ENCODE measurements at places on chromosomes 4 and X.

GRCh38 chrX:28205905-28206304, 224.7 kb upstream of the DCAF8L1 start:
- DNase-seq = no peak

GRCh38 chrX:112643721-112644120, 36.0 kb downstream of the LHFPL1 start:
- no peak for DNase-seq

- no peak for DNase-seq
These were observed 211.1 kb downstream of the ADAMTS3 start for GRCh38 chr4:72357908-72358307.

DNA sequence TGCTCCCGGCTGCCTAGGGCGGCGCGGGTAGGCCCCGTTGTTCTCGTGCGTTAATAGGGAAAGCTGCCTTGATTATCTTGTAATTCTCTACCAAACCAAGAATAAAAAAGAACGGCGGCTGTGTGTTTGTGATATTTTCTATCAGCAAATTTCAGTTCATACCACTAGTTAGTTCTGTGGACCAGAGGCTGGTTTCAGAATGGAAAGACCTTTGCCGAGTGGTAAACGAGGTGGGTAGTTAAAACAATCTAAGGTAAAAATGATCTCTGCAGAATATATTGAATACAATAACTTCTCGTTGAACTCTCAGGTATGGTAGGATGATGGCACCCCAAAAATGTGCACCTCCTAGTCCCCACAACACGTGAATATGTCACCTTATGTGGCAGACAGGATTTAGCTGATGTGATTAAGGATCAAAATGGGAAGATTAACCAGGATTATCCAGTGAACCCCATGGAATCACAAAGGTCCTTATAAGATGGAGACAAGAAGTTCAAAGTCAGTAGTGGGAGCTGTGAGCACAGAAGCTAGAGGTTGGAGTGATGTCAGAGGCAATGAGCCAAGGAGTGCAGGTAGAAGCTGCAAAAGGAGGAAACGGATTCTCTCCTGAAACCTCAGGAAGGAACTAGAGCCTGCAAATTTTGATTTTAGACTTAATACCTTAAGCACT, 574 bp upstream of the CFAP97 start:
- DNase-seq = no peak

- no peak for DNase-seq
These were observed 301.1 kb downstream of the ARHGAP24 start for GRCh38 chr4:85776096-85776495.

DNA sequence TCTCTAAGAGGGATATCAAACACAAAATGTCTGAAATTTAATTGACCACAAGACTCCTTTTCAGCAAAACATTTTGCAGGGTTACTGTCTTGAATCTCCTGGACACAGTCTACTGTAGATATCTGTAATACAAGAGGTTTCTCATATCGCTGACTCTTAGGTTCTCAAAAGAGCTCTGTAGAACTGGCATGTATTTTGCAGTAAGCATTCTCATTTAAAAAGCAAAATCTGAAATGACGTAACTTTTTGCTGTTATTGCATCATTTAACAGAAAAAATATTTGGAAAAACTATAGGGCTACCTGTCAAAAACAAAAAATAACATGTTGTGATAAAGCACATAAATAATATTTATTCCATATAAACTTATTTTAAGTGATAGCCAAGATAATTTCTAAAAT, 114.2 kb downstream of the CDS1 start:
- DNase-seq = no peak

DNA sequence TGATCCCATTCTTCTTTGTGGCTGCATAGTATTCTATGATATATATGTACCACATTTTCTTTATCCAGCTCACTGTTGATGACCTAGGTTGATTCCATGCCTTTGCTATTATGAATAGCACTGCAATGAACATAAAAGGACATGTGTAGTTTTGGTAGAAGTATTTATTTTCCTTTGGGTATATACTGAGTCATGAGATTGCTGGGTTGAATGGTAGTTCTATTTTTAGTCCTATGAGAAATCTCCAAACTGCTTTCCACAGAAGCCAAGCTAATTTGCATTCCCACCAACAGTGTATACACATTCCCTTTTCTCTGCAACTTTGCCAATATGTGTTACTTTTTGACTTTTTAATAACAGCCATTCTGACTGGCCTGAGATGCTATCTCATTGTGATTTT, 278.3 kb downstream of the PCDH18 start:
- DNase-seq = no peak

GRCh38 chr4:4299006-4299405, 9.0 kb downstream of the ZBTB49 start:
- DNase-seq = no peak

DNA sequence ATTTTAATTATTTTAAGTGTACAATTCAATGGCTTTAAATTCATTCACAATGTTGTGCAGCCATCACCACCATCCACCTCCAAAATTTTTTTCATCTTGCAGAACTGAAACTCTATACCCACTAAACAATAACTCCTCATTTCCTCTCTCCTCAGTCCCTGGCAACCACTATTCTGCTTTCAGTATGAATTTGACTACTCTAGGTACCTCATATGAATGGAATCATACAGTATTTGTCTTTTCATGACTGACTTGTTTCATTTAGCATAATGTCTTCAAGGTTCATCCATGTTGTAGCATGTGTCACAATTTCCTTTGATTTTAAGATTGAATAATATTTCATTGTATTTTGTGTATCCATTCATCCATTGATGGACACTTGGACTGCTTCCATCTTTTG, 46.9 kb downstream of the KIF4A start:
- no peak for DNase-seq

GRCh38 chrX:13700380-13700779, 11.5 kb downstream of the RAB9A start:
- DNase-seq = no peak

DNA sequence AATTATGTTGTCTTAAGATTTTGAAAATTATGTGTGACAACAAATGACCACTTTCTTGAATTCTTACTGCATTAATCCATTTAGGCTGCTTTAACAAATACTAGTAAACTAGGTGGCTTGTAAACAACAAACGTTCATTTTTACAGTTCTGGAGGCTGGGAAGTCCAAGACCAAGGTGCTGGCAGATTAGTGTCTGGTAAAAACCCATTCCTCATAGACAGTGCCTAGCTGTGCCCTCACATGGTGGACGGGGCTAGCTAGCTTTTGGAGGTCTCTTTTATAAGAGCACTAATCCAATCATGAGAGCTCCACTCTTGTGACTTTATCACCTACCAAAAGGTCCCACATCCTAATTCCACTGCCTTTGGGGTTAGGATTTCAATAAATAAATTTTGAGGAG, 425.8 kb downstream of the SPRY1 start:
- no peak for DNase-seq

GRCh38 chr4:47315346-47315745, 148.2 kb downstream of the COMMD8 start:
- DNase-seq = no peak

DNA sequence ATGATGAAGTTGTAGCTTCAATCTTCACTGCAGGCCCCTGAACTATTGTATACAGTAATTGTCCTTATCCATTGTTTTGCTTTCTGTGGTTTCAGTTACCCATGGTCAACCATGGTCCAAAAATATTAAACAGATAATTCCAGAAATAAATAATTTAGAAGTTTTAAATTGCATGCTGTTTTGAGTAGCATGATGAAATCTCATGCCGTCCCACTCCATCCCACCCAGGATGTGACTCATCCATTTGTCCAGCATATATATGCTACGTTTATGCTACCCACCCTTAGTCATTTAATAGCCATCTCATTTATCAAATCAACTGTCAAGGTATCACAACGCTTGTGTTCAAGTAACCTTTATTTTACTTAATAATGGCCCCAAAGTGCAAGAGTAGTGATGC, 34.5 kb downstream of the IQCM start:
- DNase-seq = no peak

- no peak for DNase-seq
These were observed 52.2 kb downstream of the SNCA start for GRCh38 chr4:89784686-89785231.

GRCh38 chrX:47632666-47633065, 2.9 kb upstream of the CFP start:
- DNase-seq = no peak

GRCh38 chr4:53221832-53222480, 143.9 kb downstream of the SCFD2 start:
- no peak for DNase-seq

DNA sequence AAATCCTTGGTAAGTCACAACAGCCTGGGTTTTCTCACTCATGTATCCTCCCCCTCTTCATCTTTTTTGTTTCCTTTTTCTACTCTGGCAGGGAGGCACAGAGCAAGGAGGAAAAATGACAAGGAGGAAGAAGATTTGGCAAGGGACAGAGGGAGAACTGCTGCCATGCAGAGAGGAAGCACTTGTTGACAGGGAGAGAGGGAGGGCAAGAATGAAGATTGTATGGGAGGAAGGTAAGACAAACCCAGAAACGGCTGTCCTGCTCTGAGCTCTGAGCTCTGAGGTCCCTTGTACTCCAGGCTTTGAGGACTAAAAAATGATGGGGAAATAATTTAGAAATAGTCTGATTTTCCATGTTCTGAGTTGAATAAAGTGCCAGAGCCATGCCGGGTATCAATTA, 123.9 kb downstream of the DCHS2 start:
- no peak for DNase-seq

DNA sequence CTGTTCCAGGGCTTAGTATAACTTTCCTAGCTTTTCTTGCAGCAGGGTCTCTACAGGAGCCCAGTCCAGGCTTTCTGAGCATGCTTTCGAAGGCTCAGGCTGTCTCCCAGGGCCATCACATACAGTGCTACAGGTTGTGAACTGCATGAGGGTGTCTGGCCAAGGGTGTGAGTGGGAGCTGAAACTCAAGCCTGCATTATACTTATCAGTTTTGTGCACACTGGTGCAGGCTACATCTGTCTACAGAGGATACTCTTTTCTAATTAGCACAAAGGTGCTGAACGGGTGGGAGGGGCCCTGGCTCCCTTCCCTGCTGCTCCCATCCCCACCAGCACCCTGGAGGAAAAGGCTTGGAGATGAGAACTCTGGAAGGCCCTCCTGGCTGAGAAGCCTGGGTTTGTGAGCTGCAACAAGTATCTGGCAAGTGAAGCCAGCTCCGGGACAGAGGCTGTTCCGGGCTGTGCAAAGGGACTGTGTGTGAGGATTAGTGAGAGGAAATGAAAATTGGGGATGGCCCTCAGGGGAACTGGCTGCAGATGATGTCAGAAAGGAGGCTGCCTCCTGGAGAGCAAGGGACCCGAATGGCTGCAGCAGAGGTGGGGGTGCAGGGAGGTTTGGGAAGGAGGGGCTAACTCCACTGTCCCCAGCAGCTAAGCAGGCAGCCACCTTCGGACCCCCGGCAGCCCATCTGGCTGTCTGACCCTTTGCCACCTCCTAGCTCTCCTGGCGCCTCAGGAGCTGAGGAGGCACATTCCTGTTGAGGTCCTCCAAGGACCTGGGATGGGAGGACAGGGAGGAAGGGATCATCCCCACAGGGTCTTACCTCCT, 68.5 kb downstream of the EFNB1 start:
- no peak for DNase-seq
